ENCODE measurements at places on chromosomes 7 and 10. TPM values are rescaled to one million over a fixed set of nuclear protein-coding genes. Genes with fewer than 3 reads are reported as not detected.

DNA sequence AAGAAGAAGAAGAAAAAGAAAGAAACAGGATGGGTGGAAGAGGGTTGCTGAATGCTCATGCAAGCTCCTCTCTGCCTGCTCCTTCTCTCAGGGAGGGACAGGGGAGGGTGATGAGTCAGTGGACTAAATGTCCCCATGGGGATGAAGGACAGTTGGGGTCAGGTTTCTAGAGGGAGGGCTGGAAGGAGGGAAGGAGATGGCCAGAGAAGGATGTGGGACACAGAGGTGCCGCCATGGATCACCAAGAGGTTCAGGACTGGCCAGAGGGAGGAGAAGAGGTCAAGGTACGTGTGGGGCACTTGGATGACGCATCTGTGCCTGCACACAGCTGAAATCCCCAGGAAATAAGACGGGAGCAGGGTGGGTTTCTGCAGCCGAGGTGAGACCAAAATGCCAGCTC is 88.9 kb upstream of the GTF2I start:
- no peaks in the 10 kb centered on the region for H3K36me3 ChIP-seq
- no peak overlapping the region for H3K27ac ChIP-seq
- no peak for DNase-seq
- H3K4me3 ChIP-seq = no peak overlapping the region
- no peaks in the 10 kb centered on the region for H3K4me1 ChIP-seq

DNA sequence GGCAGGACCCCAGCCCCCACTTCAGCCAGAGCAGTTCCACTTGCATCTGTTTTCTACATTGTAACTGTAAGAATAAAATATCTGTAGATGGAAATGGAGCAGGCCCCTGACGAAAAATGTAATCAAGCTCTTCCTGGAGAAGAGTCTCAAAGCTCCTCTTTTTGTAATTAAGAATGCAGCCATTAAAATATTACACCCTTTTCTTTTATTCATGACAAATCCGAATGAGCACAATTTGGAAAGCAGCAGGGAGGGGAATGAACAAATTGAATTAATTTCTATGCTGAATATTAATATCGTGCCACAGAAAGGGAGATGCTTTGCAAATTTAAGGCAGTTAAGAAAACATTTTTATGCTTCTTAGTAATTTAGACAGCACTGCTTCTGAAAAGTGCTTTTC is 24.8 kb upstream of the CAPZA2 start:
- DNase-seq = no peak
- H3K4me3 ChIP-seq = no peak overlapping the region
- H3K4me1 ChIP-seq = no peaks in the 10 kb centered on the region
- H3K27me3 ChIP-seq = no peaks in the 10 kb centered on the region
- no peaks in the 10 kb centered on the region for H3K36me3 ChIP-seq

- peak; percentile 44 for DNase-seq
- H3K4me1 ChIP-seq = peaks cover 7% of the 10 kb centered on the region
- H3K4me3 ChIP-seq = no peak overlapping the region
- no peak overlapping the region for H3K27ac ChIP-seq
- no peaks in the 10 kb centered on the region for H3K36me3 ChIP-seq
These were observed 26.3 kb downstream of the CRCP start for GRCh38 chr7:66140924-66141323.

PPP1R17 gene
- not detected for total RNA-seq

All from breast epithelium (tissue), 4 donors.